Endothelial cell (in vitro differentiated cells): ENCODE measurements at places on chromosomes 16 and 17.

DNA sequence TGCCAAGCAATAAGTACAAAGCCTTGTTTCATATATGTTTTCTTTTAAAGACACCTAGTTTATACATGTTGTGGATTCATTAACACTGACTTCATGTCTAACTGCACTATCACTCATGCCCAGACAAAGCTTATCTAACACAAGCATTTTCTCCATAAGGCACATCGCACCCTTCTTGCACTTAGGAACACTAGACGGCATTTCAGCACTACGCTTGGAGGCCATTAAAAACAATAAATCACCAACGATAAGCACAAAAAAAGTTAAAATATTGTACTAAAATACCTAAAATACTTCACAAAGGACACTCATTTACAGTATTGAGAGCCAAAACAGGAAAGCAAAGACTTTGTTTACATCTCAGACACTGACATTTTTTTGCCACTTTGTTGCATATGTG, 39.0 kb upstream of the TEKT3 start:
- DNase-seq, result no peak
- H3K4me3 ChIP-seq, result no peak overlapping the region
- H3K27me3 ChIP-seq, result peaks cover 1% of the 10 kb centered on the region
- H3K4me1 ChIP-seq, result peaks cover 11% of the 10 kb centered on the region
- no peak overlapping the region for H3K27ac ChIP-seq
- no peaks in the 10 kb centered on the region for H3K36me3 ChIP-seq

- H3K27ac ChIP-seq, result no peak overlapping the region
- H3K4me1 ChIP-seq, result no peaks in the 10 kb centered on the region
- H3K36me3 ChIP-seq, result no peaks in the 10 kb centered on the region
- H3K4me3 ChIP-seq, result no peak overlapping the region
- no peaks in the 10 kb centered on the region for H3K27me3 ChIP-seq
Measured at GRCh38 chr17:15281909-15282308, 16.8 kb upstream of the PMP22 start.

- no peak for DNase-seq
- no peak overlapping the region for H3K27ac ChIP-seq
- peaks cover 49% of the 10 kb centered on the region for H3K36me3 ChIP-seq
- H3K4me1 ChIP-seq, result peaks cover 14% of the 10 kb centered on the region
- peaks cover 4% of the 10 kb centered on the region for H3K27me3 ChIP-seq
Measured at GRCh38 chr17:27624539-27624938, 6.4 kb upstream of the LGALS9 start.

GRCh38 chr16:84575914-84576313, 42.0 kb downstream of the COTL1 start:
- no peak overlapping the region for H3K4me3 ChIP-seq
- peaks cover under 1% of the 10 kb centered on the region for H3K36me3 ChIP-seq
- peaks cover 14% of the 10 kb centered on the region for H3K4me1 ChIP-seq

- no peak overlapping the region for H3K4me3 ChIP-seq
- no peaks in the 10 kb centered on the region for H3K36me3 ChIP-seq
- H3K4me1 ChIP-seq, result no peaks in the 10 kb centered on the region
- DNase-seq, result no peak
- H3K27ac ChIP-seq, result no peak overlapping the region
- peaks cover 3% of the 10 kb centered on the region for H3K27me3 ChIP-seq
Measured at GRCh38 chr17:68711858-68712257, 110.7 kb upstream of the FAM20A start.

DNA sequence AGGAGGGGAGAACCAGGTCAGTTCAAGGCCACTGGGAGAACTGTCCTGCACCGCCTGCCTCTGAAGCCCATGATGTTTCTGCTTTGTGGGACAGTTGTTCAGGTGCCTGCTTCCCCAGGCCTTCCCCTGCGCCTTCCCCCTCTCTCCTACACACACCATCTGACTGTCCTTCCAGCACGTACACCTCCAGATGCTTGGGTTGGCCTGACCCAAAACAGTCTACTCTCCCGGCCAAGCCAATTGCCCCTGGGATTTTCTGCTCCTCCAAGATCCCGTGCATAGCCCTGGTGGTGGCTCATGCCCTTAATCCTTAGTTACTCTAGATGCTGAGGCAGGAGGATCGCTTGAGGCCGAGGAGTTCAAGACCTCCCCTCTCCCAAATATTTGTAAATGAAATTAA, 684 bp upstream of the RSAD1 start:
- peaks cover 22% of the 10 kb centered on the region for H3K36me3 ChIP-seq
- H3K4me3 ChIP-seq, result peak overlapping the region; percentile 83
- peak overlapping the region; percentile 48 for H3K27ac ChIP-seq

DNA sequence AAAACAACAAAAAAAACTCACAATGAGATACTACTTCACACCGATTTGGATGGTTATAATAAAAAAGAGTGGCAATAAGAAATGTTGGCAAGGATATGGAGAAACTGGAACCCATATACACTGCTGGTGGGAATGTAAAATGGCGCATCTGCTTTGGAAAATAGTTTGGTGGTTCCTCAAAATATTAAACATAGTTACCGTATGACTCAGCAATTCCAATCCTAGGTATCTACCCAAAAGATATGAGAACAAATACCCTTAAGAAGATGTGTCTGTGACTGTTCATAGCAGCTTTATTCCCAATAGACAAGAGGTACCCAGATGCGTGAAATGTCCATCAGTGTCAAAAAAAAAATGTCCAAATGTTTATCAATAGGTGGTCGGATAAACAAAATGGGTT, 7.2 kb downstream of the CPPED1 start:
- no peaks in the 10 kb centered on the region for H3K36me3 ChIP-seq
- H3K4me1 ChIP-seq, result peaks cover 6% of the 10 kb centered on the region
- DNase-seq, result no peak

- no peak overlapping the region for H3K4me3 ChIP-seq
- H3K36me3 ChIP-seq, result no peaks in the 10 kb centered on the region
- no peak for DNase-seq
- peaks cover 3% of the 10 kb centered on the region for H3K4me1 ChIP-seq
- H3K27me3 ChIP-seq, result no peaks in the 10 kb centered on the region
- H3K27ac ChIP-seq, result no peak overlapping the region
Measured at GRCh38 chr16:67378642-67379041, 14.7 kb downstream of the TPPP3 start.

DNA sequence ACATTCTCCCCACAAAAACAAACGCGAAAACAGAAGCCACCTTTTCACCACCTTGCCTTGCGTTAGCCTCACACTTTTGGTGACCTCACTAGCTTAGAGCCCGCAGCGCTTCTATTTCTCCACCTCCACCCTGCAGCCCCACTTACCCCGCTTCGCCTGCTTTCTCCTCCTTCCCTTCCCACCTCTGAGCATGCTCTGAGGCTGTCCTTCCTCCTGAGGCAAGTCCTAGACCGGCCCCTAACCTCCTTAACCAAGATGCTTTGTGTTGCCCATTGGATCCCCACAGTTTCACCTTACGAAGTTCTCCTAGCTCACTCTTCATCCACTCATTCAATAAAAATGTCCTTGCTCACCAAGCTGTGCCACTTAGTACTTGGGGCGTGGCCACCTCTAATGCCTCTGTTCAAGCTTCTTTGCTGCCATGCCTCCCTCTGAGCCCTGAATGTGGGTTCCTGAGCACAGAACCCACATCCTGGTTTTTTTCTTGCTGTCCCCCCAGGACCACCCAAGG, 1.3 kb downstream of the GNGT2 start:
- peak overlapping the region; percentile 15 for H3K27ac ChIP-seq
- no peak overlapping the region for H3K4me3 ChIP-seq
- peaks cover 56% of the 10 kb centered on the region for H3K4me1 ChIP-seq
- peaks cover 9% of the 10 kb centered on the region for H3K27me3 ChIP-seq
- peaks cover 4% of the 10 kb centered on the region for H3K36me3 ChIP-seq

DNA sequence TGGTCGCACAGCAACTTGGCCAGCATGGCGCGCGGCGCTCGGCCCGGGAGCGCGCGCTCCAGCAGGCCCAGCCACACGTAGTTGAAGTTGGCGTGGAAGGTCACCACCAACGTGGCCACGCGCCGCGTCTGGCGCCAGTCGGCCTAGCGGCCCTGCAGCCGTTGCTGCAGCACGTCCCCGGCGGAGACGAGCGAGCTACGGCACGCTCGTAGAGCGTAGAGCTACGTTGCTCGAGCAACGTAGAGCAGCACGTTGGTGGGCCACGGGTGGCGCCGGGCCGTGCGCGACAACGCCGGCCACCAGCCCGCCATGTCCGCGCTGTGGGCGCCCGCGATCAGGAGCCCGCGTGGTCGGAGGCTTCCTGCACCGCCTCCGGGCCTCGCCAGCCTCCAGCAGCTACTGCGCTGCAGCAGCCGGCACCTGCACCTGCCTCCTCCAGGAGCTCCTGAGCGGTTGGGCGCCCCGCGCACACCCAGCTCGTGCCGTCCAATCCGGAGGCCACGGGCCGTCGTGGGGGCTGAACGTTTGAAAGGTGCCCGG, 13.4 kb upstream of the SULT1A1 start:
- no peak overlapping the region for H3K4me3 ChIP-seq
- H3K4me1 ChIP-seq, result no peaks in the 10 kb centered on the region
- H3K27me3 ChIP-seq, result no peaks in the 10 kb centered on the region
- no peaks in the 10 kb centered on the region for H3K36me3 ChIP-seq
- no peak for DNase-seq

DNA sequence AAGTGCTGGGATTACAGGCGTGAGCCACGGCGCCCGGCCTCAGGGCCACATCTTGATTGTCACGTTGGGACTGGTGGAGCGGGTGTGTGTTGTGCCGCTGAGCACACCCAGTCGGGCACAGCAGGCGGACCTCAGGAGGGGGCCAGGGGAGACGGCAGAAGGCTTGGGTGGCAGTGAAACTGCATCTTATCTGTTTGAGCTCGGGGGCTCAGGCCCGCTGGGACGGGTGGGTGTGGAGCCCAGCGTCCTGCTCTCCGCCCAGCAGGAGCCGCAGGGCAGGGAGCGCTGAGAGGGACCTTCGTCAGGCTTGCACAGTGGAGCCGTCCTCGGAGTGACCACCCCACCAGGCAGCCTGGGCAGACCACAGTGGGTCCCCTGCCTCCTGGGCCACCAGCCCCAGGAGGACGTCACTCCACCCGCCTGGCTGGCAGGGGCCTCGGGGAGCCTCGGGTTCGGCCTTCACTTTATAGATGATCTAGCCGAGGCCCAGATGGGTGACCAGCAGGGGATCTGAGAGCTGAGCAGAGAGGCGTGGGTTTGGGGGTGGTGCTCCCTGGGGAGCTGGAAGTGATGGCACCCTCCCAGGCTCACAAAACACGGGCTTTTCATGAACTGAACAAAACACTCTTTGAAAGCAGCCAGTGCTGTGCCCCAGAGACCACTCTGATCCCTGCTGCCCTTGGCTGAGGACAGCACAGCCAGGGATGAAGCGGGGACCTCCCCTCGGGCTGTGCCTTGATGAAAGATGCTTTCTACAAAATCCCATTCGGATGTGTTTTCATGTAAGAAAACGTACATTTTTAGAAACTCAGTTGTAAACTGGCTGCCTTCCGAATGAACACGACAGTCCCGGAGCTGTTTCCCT, 181.1 kb downstream of the SEC14L1 start:
- H3K27me3 ChIP-seq, result peaks cover 5% of the 10 kb centered on the region
- H3K4me1 ChIP-seq, result peaks cover 29% of the 10 kb centered on the region
- DNase-seq, result no peak
- no peaks in the 10 kb centered on the region for H3K36me3 ChIP-seq
